ENCODE measurements at places on chromosomes 4 and X.
A peak's percentile ranks its signal among the peaks of the same experiment; 100 is the strongest.

DNA sequence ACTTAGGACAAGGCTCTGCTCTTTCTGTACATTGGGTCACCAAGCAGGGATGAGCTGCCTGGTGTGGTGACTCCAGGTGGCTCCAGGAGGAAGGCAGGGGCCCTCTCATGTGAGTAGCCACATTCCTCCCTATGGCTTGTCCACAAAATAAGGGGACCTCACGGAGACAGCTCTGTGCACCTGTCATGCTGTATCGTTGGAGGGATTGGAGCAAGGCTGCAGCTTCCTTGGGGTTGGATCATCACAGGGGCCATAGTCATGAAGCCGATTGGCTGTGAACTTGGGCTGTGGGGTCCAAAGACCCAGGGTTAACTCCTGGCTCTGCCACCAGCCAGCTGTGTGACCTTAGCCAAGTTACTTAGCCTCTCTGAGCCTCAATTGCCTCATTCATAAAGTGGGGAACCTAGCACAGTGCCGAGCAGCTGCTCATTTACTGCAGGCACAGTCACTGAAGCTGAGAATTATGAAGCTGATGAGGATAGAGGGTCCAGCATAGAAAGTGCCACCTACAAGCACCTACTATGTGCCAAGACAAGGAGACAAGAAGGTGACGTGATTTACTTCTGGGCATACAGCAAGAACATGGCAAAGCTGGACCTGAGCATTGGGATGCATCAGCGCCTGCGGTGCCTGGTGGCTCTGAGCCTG, 11.8 kb upstream of the KIAA0232 start:
- no peak for DNase-seq

- DNase-seq: no peak
Measured at GRCh38 chrX:48083706-48084105, 12.3 kb upstream of the ZNF630 start.

- no peak for DNase-seq
Measured at GRCh38 chrX:67094061-67094460, 449.8 kb upstream of the AR start.

DNA sequence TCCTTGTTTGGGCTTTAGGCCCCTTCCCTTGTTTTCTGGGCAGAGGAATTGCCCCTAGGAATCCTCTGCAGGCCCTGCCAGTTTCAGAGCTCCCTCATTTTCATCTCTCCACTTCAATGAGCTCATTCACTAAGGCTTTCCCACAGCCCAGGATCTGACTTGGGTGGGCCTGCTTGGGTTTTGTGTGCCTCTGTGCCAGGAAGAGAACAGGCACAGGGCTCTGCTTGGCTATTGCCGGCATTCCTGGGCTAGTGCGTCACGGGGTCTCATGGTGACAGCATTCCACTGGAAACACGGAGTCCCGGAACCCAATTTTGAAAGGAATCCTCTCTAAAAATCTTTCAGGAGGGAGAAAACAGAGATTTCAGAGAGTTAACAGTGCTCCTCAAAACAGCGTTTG, 150.5 kb downstream of the VCX3A start:
- peak; percentile 54 for DNase-seq

- DNase-seq: no peak
Measured at GRCh38 chr4:55409468-55410171, 13.9 kb downstream of the TMEM165 start.

DNA sequence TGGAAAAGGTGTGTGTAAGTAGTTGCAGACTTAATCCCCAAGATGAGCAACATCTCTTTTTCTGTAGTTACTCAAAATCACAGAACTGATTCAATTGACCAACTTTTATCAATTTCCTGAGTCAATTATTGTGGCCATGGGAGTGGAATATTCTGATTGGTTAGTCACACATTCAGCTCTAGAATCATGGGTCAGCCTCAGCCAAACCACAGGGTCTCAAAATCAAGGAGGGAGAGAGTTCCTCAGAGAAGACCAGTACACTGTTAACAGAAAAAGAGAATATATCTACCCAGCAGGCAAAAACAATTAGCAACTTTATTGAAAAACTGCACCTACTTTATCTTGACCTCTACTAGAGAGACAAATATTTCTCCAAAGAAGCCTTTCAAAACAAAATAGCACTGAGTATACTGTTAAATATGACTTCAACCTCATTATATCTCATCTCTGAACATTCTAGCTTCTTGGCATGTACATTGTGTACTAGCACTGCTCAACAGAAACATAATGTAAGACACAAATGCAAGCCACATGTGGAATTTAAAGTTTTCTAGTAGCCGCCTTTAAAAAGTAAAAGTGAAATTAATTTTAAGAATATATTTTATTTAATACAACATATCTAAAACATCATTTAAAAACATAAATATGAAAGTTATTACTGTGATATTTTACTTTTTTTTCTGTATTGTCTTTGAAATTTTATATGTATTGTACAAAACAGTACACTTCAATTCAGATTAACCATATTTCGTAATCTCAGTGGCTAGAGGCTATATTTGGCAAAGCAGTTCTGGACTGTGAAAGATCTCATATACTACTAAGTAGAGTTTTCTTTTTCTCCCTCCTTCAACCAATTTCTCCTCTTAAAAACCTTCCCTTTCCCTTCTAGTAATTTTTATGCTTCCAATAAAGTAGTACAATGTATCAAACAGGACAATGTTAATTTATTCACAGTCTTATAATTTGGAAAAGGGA, 11.8 kb upstream of the LCORL start:
- DNase-seq: no peak

GRCh38 chrX:73215246-73215645, 595 bp upstream of the NAP1L2 start:
- DNase-seq: no peak

DNA sequence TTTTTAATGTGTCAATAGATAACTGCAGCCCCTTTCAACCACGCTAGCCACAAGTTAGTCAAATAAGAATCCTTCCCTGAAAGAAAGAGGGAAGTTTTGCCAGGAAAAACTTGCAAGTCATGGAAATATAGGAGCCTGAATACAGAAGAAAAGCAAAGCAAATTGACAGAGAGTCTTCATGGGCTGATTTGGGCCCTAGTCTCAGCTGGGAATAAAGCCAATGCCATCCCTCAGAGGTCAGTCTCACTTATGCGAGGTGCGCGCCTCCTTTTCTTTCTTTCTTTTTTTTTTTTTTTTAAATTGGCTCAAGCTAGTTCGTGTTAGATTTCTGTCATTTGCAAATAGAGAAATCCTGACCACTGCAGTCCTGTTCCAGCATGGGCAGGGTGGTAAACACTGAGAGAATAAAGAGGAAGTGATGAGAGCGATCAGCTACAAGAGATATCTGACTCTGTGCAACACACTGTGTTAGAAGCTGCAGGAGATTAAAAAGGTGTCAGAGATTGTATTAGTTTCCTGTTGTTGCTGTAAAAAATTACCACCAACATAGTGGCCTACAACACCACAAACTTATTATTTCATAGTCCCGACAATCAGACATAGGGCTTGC, 299.7 kb downstream of the LDB2 start:
- no peak for DNase-seq

GRCh38 chr4:152454398-152455011, 81.4 kb downstream of the FBXW7 start:
- no peak for DNase-seq

- DNase-seq: peak; percentile 23
Measured at GRCh38 chr4:128844931-128845330, 35.4 kb downstream of the JADE1 start.

DNA sequence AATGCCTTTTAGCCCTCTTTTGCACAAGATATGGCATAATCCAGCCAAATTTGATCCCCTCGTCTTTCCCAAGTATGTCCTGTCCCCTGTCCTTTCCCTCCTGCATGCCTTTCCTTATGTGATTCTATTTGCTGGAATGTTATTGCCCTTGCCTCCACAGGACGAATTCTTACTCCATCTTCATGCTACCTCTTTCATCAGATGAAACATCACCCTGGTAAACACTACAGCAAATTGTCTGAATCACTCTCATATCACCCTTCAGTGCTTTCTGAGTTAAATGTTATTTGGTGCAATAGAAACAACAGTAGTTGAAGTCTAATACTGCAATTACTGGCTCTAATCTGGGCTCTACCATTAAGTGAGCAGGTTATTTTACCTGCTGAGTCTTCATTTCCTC, 52.2 kb upstream of the FAT1 start:
- DNase-seq: no peak

DNA sequence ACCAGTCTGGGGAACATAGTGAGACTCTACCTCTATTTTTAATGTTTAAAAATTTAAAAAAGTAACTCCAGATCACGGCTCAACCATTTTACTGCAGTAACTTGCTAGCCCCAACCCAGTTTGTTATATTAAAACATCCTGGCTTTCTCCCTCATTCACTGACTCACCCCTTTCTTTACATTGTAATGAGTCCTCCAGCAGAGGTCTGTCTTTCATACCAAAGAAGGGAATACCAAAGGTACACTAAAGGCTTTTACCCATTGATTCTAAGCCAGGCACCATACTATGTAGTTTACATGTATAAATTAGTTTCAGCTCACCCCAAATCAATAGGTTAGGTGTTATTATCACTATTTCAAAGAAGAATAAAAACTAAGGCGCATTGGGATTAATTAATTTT, 286.9 kb downstream of the PACRGL start:
- no peak for DNase-seq

DNA sequence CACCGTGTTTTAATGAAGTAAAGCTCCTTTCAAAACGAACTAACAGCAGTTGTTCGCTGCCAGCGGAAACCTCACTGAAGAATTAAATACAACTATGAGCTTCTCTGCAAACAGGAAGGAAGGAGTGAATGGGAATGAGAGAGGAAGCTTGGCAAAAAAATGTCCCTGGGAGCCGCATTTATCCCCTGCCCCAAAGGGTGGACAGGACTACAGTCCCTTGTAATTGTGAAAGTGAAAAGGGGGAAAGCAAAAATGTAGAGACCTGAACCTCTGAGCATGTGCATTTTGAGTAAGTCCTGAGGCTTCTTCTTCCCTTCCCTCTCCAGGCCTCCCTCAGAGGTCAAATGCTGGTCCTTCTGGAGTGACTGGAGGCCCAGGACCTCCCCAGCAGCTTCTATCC, 53.8 kb upstream of the BMP2K start:
- no peak for DNase-seq

DNA sequence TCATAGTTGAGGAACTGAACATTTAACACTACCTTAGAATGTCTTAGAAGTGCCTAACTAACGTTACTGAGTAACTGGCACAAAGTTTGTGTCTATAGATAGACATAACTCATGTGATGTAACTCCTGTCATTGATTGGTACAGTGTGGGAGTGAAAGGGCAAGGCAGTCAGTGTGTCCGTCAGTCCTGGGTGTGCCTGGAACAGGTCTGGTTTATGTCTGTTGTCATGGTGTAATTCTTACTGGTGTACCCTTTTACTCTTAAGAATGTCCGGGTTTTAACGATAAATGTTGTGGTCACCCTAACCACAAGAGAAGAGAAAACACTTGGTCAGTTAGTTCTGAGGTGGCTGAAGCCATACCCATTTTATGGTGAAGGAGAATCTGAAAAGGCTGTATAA, 93.1 kb upstream of the ESX1 start:
- DNase-seq: no peak

DNA sequence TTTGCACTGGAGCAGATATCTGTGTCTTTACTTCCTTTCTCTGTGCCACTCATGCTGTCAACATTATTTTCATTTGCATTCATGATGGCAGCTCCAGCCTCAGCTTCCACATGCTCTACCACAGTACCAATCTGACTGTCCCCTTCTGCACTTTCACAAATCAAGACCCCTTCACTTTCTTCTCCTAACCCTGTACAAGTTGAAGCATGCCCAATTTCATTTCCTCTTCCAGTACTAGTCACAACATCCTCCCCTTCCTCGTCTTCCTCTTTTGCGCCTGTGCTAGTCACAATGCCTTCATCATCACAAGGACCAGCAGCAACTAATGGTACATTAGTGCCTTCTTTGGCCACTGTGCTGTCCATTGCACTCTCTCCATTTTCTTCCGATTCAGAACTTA, 26.5 kb downstream of the BOD1L1 start:
- DNase-seq: no peak

DNA sequence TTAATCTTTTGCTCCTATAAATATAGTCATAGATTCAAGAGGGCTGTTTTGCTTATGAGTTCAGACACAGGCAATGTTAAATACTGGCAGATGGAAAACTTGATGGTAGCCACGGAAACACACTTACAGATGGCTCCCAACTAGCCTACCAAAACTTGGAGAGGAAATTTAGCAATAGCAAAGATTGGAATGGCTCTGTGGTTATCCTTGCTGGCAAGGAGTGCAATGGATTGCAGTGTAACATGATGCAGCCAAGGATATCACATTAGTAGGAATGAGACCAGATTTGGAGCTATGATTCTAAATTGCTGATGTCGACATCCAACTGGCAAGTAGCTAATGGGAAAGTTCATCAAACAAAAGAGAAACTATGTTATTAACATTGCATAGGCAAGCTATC, 791.0 kb upstream of the DIAPH2 start:
- DNase-seq: no peak

DNA sequence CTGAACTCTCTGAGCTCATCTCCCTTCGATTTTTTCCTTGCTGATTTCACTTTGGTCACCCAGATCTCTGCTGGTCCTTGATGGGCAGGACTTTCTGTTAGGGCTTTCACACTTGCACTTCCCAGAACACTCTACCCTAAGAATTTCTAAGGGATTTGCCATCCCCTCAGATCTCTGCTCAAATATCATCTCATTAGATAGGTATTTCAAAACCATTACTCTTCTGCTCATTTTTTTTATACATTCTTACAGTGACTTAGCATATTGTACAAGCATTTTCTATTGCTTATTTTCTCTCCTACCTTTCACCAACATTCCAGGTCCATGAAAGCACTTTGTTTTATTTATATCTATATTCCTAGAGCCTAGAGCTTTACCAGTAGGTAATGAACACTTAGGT, 913.3 kb downstream of the PDHA2 start:
- no peak for DNase-seq

DNA sequence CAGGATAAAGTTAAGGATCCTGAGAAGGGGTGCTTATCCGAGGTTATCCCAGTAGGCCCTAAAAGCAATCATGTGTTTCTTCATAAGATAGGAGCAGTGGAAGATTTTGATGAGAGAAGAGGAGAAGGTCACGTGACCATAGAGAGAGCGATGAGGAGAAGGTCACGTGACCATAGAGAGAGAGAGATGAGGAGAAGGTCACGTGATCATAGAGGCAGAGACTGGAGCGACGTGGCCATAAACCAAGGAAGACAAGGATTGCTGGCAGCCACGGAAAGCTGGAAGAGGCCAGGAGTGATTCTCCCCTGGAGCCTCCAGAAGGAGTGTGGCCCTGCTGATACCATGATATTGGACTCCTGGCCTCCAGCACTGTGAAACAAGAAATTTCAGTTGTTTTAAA, 38.4 kb upstream of the ZNF518B start:
- DNase-seq: no peak
